Breast epithelium (tissue), 4 donors: ENCODE measurements at places on chromosomes 2 and 18.

DNA sequence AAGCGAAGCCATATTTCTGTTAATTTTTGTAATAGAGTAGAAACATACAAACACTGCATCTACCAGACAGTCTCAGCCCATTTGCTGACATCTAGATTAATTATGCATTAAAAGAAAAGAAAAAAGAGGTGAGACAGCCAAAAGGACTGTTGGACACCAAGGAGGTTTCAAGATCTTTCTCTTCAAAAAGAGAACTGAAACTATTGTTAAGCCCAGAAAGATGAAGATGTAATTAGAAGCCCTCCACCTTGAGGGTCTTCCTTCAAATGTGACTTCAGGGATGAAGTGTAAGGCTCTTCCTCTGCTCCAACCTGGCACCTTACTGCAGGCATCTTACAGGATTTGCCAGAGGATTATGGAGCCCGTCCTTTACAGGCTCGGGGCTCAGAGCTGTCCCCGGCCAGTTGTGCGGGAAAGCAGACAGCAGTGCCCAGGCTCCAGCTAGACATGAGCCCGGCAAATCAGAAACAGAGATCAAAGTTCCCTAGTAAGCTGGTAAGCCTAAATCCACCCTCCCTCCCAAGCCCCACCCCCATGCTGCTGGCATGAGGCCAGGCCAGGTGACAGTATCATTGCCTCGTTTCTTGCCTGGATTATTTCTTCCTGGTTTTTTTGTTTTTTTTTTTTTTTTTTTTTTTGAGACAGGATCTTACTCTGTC lies 38.9 kb downstream of the ADI1 start:
- H3K27me3 ChIP-seq = no peaks in the 10 kb centered on the region
- H3K4me1 ChIP-seq = no peaks in the 10 kb centered on the region
- H3K4me3 ChIP-seq = no peak overlapping the region
- no peak overlapping the region for H3K27ac ChIP-seq
- no peaks in the 10 kb centered on the region for H3K36me3 ChIP-seq

- H3K4me3 ChIP-seq = no peak overlapping the region
- no peak overlapping the region for H3K27ac ChIP-seq
- H3K36me3 ChIP-seq = no peaks in the 10 kb centered on the region
- DNase-seq = no peak
- no peaks in the 10 kb centered on the region for H3K27me3 ChIP-seq
Measured at GRCh38 chr18:10522574-10522973, 3.3 kb upstream of the NAPG start.

DNA sequence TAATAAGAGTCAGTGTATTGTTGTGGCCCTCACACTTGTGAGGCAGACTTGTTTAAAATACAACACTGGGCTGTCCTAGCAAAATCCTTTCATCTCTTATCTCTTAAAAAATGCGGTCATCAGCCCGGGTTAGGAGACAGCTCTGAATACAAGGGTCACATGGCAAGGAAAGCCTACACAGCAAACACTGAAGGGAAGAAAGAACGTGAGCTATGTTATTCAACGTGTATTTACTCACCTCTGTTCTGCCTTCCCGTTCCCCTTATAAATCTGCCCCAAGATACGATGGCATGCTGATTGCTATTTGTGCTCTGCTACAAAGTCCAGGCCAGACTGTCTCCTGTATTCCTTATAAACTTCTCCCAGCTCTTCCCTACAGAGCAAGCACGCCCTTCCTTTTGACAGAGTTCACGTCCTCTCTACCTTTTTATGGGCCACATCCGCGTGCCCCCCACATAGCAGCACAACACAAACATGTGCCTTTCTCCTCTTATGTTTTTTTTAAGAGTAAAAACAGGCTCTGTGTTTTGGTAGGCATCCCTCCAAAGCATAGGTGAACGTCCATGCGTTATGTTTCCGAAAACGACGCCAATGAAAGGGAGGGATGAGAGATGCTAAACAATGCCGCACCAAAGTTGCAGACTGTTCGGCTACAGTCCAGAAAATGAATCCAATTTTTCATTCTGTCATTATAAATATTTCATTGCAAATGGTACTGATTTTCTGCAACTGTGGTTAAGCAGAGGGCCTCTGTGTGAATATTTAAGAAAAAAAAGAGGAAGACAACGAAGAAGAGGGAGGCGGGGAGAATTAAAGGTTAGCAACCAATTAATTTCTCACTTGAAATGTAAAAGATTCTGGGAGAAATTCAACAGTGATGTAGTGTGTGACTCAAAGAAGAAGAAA lies 274.7 kb downstream of the ZNF521 start:
- no peaks in the 10 kb centered on the region for H3K4me1 ChIP-seq
- DNase-seq = no peak
- H3K27me3 ChIP-seq = no peaks in the 10 kb centered on the region
- H3K36me3 ChIP-seq = no peaks in the 10 kb centered on the region
- no peak overlapping the region for H3K4me3 ChIP-seq

DNA sequence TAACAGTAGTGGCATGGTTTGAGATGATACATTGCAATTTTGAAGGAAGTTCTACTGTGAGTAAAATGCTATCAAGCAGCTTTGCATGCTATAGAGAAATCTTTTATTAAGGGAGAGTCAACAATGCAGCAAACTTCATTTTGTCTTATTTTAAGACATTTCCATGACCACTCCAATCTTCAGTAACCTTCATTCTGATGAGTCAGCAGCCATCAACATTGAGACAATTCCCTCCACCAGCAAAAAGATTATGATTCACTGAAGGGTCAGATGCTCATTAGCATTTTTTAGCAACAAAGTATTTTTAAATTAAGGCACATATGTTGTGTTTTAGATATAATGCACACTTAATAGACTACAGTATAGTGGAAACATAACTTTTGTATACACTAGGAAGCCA lies 235.7 kb downstream of the DSC3 start:
- no peak overlapping the region for H3K27ac ChIP-seq
- H3K36me3 ChIP-seq = no peaks in the 10 kb centered on the region
- H3K4me1 ChIP-seq = no peaks in the 10 kb centered on the region
- no peaks in the 10 kb centered on the region for H3K27me3 ChIP-seq

DNA sequence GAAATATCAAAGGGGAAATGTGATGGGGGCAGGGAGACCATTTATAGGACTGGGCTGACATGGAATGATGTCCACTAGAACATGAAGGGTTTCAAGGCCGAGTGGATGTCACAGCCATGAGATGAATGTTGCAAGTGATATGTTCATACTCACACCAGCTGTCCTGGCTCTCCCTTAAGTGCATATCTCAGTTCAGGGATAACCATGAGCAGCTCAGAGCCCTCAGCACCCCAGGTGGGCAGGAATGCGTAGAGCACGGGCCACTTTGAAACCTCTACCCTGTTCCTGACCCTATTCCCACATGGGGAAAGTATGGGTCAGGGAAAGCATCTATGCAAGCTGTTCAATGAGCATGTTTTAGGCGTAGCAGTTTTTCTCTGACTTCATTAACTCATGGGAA lies 12.4 kb upstream of the EML4 start:
- no peaks in the 10 kb centered on the region for H3K27me3 ChIP-seq
- no peaks in the 10 kb centered on the region for H3K4me1 ChIP-seq
- H3K36me3 ChIP-seq = no peaks in the 10 kb centered on the region
- DNase-seq = no peak

- DNase-seq = no peak
- H3K4me3 ChIP-seq = no peak overlapping the region
- H3K27ac ChIP-seq = no peak overlapping the region
- H3K36me3 ChIP-seq = no peaks in the 10 kb centered on the region
- H3K27me3 ChIP-seq = peaks cover 45% of the 10 kb centered on the region
Measured at GRCh38 chr18:79780547-79780946, 17.2 kb upstream of the KCNG2 start.
